ENCODE measurements at places on chromosomes 12 and 14.

GRCh38 chr14:68335312-68335711 lies 457.6 kb downstream of the ZFP36L1 start:
- DNase-seq = no peak

- no peak for DNase-seq
Measured at GRCh38 chr12:57096099-57096572, 7.2 kb downstream of the NAB2 start.

GRCh38 chr12:47721431-47721973 lies 3.8 kb downstream of the ENDOU start:
- no peak for DNase-seq

- DNase-seq = peak; percentile 18
Measured at GRCh38 chr12:119020406-119021360, 39.3 kb downstream of the SRRM4 start.

Data from GM19239 (cell line).